ENCODE measurements at places on chromosomes 13 and 19. TPM values are rescaled to one million over a fixed set of nuclear protein-coding genes. Genes with fewer than 3 reads are reported as not detected.

Gene CACNG6
- total RNA-seq, result 3.7 TPM

Gene CEACAM3
- not detected for total RNA-seq

Gene LRFN3
- total RNA-seq, result 7.2 TPM

Gene KLK10
- not detected for total RNA-seq

Measured in placental pericyte (primary cell).